ENCODE measurements at places on chromosomes 5 and 9.

- DNase-seq, result no peak
These were observed 255.6 kb upstream of the IRX2 start for GRCh38 chr5:3006961-3007551.

- no peak for DNase-seq
These were observed 153.5 kb downstream of the ZNF608 start for GRCh38 chr5:124592891-124593290.

DNA sequence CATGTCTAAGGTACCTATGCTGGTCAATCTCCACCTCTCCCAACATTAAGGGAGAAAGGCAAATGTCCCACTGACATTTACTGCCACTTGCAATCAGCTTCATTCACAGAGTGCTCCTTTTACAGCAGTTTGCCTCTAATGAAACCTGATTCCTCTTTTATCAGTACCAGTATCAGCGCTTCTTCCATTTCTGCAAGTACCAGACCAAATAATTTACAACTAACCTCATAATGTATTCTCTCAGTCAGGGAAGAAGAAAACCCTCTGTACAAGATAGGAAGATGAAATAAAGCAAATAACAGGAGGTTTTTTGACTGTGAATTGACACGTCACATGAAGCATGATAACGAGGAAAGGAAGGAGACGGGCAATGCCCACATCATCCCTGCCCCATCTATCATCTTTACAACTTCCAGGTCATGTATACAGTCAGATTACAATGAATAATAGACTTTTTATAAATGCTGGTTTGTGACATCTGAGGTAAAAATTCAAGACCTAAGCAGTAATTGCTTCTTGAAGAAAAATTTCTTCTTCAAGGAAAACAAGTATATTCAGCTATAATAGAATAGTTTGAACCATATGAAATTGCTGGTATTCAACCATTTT, 21.9 kb downstream of the ABITRAM start:
- no peak for DNase-seq

- no peak for DNase-seq
These were observed 185.4 kb downstream of the CRB2 start for GRCh38 chr9:123541411-123541810.

DNA sequence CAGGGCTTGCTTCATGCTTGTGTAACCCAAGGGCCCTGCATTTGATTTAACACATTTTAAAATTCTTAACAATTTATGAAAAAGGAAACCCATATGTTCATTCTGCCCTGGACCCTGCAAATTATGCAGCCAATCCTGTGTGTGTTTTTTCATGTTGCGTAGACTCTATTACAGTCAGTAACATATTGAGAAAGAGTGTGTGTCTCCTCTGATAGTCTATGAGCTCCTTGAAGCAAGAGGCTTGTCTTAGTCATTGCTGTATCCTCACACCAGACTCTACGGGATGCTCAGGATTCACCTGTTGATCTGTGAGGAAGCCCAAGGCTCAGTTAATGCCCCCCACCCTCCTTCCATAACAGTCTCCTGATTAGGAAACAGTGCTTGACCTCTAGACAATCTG, 177.3 kb upstream of the DMAC1 start:
- no peak for DNase-seq

- no peak for DNase-seq
These were observed 61.8 kb downstream of the SMIM15 start for GRCh38 chr5:61100437-61100836.

GRCh38 chr5:127206320-127207113, 84.1 kb upstream of the MEGF10 start:
- DNase-seq, result no peak

DNA sequence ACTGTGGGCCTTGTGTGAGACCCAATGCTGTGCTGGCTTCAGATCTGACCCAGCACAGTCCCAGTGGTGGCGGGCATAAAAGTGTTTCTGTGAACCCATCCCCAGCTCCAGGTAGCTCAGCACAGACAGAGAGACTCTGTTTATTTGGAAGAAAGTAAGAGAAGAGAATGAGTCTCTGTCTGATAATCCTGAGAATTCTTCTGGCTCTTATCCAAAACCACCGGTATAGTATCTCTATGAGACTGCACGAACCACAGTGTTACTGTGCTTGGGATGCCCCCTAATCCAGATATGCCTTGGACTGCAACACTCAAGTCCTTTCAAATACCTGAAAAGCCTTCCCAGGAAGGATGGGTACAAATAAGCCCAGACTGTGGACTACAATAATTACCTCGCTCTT, 1660.8 kb upstream of the ACO1 start:
- DNase-seq, result no peak

DNA sequence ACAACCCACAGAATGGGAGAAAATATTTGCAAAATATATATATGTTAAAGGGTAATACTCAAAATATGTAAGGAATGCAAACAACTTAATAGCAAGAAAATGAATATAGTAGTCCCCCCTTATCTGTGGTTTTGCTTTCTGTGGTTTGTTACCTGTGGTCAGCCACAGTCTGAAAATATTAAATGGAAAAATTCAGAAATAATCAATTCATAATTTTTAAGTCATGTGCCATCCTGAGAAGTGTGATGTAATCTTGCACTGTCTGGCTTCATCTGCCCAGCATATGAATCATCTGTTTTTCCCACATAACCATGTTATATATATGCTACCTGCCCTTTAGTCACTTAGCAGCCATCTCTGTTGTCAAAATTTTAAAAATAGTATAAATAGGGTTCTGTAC, 11.7 kb downstream of the CER1 start:
- DNase-seq, result no peak

DNA sequence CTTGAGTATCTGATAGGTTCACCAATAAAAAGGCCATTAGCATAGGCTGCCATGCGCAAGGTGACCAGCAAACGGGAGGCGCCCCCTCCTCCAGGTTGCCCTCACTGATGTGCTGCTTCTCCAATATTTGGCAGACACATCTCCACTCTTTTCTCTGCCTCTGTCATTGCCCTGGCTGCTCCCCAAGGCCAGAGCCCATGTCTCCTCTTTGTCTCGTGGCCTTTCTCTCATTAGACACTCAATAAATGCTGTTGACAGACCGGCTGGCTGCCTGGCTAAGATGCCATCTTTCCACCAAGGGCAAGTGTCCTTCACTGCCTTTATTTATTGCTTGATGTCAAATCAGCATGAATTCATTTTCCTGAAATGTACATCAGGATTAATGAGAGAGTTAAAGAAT, 404.0 kb upstream of the KIF2A start:
- no peak for DNase-seq

- no peak for DNase-seq
These were observed 1.0 kb downstream of the AIF1L start for GRCh38 chr9:131097126-131097947.

DNA sequence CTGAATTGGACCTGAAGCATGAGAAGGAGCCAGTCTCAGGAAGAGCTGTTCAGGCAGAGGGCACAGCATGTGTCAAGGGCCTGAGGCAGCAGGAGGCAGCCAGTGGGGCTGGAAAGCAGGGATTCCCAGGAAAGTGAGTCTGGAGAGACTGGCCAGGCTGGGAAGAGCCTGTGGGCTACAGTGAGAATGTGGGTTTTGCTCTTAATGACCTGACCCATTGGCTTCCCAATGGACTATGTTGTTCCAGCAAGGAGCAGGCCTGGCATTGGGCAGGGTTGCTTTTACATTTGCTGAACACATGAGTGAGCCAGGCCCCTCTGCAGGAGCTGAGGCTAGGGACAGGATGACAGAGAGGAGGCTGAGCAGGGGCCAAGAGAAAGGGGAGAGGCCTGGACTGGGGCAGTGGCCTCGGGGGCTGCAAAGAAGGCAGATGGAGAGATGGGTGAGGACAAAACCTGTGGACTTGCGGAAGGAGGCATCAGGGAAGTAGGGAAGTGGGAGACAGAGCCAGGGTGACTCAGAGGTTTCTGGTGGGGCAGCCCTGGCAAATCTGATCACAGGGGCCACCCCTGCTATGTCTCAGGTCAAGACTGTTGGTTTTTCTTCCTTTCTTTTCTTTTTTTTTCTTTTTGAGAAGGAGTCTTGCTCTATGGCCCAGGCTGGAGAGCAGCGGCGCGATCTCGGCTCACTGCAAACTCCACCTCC, 65.9 kb upstream of the NEK6 start:
- no peak for DNase-seq

DNA sequence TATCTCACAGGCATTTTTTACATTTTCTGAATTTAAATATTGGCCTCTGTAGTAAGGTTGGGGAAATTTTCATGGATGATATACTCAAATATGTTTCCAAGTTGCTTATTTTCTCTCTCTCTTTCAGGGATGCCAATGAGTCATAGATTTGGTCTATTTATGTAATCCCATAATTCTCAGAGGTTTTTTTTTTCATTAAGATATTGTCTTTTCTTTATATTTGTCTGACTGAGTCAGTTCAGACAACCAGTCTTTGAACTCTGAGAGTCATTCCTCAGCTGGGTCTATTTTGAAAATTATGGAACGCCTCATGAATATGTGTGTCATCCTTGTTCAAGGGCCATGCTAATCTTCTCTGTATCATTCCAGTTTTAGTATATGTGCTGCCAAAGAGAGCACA, 223.2 kb downstream of the PCSK1 start:
- DNase-seq, result no peak

- no peak for DNase-seq
These were observed 12.1 kb upstream of the NCS1 start for GRCh38 chr9:130159915-130160670.

- no peak for DNase-seq
These were observed 130.6 kb upstream of the EPB41L4A start for GRCh38 chr5:112549605-112550166.

DNA sequence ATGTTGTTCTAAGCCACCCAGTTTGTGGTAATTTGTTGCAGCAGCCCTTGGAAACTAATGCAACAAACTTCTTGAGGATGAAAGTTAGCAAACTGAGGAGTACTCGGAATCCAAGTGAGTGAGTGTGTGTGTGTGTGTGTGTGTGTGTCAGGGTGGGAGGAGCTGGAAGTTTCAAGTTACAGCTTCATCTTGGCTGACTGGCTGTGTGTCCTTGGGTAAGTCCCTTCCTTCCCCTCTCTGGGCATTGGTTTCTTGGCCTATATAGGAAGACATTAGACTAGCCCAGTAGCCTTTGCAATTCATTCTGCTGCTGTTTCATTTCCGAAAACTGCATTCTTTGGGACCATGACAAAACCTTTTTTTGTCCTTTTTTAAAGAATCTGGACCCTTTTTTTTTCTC, 157.2 kb downstream of the MELK start:
- DNase-seq, result no peak

GRCh38 chr5:155475318-155475717, 461.8 kb downstream of the KIF4B start:
- no peak for DNase-seq

DNA sequence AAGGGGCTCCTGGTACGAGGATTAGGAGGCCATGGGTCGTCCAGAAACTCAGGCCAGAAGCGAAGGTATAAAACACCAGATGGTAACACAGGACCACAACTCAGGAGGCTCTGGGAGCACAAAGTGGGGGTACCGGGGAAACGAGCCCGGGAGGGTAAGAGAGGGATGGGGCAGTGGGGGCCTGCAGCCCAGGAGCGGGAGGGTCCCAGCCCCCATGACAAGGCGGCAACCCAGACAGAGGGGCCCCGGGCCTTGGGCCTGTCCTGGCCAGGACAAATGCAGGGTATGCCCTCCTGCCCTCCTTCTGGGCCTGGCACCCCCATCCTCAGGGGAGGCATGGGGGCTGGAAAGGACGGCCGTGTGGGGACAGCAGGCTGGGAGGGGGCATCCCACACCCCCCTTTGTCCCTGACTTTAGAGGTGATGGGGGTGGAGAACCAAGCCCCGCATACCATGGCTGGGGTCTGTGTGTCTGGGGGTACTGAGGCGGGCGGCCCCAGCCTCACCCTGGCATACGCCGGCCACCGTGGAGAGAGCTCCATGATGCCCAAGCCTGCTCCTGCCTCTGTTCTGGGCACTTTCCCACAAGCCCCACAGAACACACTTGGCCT, 47.0 kb upstream of the EXOC3 start:
- DNase-seq, result no peak

DNA sequence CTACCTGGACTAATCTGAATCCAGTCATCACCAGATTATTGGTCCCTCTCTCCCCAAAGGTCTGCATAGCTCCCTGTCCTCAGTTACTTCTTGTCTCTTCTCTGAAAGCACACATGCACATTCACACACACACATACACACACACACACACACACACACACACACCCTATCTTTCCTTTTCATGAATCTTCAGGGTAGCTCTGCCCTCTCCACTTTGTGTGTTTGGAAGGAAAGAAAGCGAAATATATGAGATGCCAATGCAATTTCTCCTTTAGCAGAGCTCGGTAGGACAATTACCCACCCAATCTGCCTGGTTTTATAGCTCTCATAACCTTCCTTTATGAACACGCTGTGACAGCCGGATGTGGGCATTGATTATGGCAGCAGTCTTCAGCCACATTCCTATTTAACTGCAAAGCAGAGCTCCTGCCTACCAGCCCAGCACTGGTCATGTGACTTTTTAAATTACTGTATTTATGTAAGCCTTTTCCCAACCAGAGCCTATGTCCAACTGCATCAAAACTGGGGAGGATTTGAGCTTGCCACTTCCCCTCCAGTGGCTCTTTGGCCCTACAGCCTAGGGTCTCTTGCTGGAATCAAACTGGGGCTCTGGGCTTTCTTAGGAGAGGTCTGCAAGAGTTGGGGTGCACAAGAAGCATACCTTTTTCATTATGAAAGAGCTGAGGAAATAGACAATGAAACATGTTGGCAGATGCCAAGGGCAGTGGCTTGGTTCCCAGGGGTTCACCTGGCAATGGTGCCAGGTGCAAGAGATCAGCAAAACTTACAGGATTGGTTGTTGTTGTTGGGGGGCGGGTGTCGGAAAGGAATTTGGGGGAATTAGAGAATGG, 20.8 kb upstream of the MATR3 start:
- peak; percentile 15 for DNase-seq

DNA sequence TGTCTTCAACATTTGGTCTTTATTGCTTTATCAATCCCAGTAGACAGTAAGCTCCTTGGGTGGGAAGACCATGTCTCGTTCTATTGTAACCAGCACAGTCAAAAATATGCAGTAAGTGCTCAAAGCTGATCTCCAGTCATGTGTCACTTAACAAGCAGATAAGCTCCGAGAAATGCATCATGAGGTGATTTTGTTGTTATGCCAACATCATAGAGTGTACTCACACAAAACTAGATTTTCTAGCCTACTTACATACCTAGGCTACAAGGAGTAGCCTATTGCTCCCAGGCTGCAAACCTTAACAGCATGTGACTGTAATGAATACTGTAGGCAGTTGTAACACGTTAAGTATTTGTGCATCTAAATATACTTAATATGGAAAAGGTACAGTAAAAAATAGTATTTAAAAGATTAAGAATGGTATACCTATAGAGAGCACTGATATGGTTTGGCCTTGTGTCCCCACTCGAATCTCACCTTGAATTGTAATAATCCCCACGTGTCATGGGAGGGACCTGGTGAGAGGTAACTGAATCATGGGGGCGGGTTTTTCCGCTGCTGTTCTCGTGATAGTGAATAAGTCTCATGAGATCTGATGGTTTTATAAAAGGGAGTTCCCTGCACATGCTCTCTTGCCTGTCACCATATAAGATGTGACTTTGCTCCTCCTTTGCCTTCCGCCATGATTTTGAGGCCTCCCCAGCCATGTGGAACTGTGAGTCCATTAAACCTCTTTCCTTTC, 39.8 kb upstream of the PCSK5 start:
- DNase-seq, result no peak

GRCh38 chr5:82419559-82420332, 141.6 kb upstream of the RPS23 start:
- no peak for DNase-seq

- DNase-seq, result no peak
These were observed 2.7 kb downstream of the MRPL41 start for GRCh38 chr9:137554349-137554748.

GRCh38 chr9:23596913-23597634, 229.0 kb downstream of the ELAVL2 start:
- no peak for DNase-seq

Measured in T-cell (primary cell).